SK-N-MC (cell line): ENCODE measurements at places on chromosomes 11 and 22.

- DNase-seq: no peak
These were observed 75.3 kb downstream of the BCR start for GRCh38 chr22:23255506-23256170.

- no peak for DNase-seq
These were observed 45.1 kb upstream of the ELF5 start for GRCh38 chr11:34558673-34559072.

DNA sequence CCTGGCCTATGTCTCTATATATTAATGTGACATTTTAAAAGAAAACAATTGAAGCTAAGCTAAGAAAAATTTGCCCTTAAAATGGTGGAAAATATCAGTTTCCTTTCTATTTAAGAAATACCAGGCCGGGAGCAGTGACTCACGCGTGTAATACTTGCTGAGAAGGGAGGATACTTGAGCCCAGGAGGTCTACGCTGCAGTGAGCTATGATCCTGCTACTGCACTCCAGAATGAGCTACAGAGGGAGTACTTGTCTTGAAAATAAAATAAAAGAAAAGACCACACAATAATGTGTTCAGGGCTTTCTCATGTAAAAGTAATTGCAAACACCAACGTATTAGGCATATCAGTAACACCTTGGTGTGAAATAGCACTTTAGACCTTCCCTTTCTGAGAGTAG lies 1.4 kb upstream of the PRSS23 start:
- DNase-seq: no peak

DNA sequence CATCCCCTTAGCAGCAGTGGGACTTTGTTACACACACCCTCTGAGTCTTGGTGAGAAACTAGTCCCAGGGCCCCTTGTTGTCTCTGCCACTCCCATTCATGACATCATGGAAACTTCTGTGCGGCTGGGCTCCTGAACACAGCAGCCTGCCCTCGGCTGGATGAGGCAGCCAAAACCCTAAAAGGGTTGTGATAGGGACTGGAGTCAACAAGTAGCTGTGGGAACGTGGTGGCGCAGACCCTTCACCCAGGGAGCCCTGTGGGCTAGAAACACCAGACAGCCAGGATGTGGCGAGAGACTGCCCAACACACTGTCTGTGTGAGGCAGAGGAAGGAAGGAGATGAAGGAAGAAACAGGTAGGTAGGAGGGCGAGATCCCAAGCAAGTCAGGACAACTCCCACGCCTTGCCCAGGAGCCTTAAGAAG lies 3.9 kb downstream of the CD3D start:
- DNase-seq: no peak

GRCh38 chr11:26632691-26633159 lies 60.7 kb upstream of the MUC15 start:
- DNase-seq: no peak

- DNase-seq: no peak
These were observed 73.3 kb downstream of the FAM76B start for GRCh38 chr11:95716266-95716665.

- no peak for DNase-seq
These were observed 308.3 kb upstream of the NCAM1 start for GRCh38 chr11:112652786-112653390.

DNA sequence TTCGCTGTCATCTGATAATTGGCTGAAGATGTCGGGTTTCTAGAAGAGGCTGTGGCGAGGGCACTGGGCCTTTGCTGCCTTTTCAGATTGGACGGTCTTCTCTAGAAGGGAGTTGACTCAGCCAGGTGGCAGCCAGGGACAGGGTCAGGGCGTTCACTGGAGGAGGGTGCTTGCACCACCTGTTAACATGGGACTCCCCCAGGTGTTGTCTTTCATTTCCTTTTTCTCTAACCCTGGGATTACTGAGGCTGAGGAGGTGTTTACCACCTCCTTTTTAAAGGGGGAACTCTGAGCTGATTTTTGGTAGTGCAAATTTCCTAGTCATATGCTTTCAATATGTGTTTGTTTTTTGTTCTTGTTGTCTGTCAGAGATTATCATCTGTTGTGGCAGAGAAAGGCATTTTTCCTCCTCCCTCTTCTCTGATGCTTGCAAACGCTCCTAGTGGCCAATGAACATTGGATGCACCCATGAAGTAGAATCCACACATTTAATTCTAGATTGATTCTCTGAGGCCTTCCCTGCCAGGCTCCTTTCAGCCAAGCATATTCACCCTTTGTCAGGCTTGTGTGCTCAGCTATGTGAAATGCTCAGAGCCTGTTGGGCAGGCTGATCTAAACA lies 54.1 kb downstream of the LDLRAD3 start:
- DNase-seq: no peak

DNA sequence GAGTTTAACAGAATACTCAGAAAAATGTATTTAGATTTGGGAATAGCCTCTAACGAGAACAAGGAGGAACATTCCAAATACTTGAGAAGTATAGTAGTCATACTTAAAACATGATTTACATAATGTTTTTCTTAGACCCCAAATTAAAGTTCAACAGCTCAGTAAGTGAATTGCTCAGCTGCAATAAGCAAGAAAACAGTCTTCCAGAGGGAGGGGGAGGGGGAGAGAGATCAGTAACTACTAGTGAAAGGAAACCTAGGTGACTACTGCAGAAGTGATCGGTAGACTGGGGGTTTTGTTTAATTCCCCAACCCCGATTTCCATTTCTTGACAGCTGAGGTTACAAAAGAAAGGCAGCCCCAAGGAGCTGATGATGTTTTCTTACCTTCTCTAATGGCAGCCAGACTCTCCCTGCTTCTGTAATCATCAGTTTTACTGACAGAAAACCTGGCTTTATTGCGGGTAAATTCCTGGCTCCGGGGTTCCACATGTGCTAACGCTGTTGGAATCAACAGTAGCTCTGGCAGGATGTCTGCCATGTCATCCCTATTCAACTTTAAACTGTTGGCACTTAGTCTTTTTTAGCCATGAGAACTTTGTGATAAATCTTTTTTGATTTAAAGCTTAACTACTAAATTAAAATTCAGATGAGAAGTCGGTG lies 82.4 kb upstream of the BIRC3 start:
- DNase-seq: no peak

DNA sequence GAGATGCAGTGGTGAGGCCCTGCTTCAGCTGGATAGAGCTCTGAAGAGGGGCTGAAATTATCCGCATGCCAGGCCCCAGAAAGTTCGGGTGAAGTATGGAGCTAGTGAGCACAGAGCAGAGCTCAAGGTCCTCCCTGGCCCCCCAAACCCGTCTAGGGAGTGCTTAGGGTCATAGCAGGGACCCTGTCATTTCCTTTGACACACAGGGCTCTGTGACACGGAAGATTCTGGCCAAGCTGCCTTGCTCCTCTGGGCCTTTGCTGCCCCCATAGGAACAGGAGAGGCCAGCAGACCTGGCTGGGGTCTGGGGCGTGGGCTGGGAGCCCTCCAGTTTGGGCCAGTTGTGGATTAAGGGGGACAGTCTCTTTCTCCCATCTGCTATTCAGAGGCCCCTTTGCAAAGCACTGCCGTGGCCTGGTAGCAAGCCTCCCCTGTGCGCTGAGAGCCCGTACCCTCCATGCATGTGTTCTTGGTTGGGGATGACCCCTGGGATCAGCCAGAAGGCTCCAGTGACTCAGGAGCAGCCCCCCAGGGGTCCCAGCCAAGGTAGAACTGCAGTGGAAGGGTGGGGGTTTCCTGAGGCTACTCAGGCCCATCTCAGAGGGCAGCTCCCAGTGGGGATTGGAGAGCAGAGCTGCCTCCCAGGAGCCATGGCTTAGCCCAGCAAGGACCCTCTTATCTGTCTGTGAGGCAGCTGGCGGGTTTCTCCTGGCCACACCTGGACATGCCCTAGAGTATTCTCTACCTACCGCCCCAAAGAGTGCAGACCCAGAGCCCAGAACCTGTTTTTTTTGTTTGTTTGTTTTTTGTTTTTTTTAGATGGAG lies 42.3 kb downstream of the RNF141 start:
- no peak for DNase-seq

- DNase-seq: no peak
These were observed 34.4 kb upstream of the CALCB start for GRCh38 chr11:15038963-15039362.

GRCh38 chr22:17724241-17724640 lies 50.0 kb downstream of the BID start:
- no peak for DNase-seq

DNA sequence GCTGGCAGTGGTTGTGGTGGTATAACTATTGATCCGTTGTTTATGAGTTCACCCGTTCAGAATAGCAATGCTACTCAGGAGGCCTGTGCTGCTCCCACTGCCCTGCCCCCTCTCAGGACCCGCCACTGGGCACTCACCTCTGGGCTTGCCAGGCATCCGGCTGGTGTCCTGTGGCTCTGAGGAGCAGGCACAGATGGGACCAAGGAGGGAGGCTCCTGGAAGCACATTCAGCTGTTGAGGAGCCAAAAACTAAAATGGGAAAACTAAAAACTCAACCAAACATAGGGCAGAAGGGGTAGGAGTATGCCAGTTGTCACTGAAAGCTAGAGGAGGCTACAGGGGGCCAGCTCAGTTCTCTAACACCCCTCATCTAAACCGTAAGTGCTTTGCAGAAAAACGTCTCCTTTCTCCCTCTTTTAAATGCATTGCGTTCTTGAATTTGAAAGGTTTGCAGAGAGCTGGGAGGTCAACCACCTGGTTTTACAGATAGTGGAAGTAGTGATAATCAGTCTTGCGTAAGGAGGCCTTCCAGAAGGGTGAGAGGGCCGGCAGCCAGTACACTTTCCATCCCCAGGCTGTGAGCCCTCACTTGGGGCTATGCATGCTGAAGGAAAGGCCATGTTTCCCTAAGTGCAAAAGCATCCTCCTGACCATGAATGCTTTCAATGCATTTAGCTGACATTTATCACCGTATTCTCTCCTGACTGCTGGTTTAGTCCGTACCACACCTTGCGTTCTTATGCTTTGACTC lies 547.4 kb downstream of the NTM start:
- DNase-seq: no peak

DNA sequence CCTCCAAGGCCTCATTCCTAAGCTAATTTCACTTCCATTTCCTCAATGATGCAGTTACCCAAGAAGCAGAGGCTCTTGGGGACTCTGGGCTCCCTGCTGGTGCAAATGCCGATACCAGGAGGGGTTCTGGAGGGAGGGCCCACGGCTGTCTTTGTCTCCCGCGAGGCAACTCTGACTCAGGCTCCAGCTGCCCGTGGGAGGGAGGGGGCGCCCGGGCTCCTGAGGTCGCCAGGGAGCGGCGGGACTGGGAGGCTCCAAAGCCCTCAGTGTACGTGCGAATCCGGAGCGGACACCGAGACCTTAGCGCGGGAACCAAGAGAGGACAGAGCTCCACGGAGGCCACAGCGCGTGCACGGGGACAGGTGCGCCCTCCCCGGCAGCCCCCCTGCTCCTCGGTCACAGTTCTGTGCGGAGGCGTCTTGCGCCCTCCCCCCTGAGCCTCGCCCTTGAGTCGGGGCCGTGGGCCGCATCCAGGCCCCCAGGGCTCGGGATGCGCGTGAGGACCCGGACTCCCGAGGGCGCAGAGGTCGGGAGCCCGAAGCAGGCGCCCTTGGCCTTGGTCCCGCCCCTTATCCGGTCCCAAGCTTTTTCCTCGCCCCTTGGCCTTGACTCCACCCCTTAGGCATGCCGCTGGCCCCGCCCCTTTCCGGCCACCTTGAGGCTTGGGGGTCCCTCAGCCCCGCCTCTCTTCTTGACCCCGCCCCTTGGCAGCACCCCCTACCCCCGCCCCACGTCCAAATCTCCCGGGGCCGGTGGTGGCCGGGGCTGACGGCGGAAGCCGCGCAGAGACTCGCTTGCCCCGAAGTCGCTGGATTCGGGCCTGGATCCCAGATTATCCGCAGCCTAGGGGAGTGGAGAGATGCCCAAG lies 4.7 kb upstream of the SHISA8 start:
- no peak for DNase-seq

GRCh38 chr11:86801364-86801763 lies 1.0 kb downstream of the PRSS23 start:
- DNase-seq: no peak

GRCh38 chr11:126817096-126817495 lies 183.5 kb downstream of the KIRREL3 start:
- DNase-seq: no peak

- no peak for DNase-seq
These were observed 250.2 kb downstream of the SWAP70 start for GRCh38 chr11:9914064-9914463.

GRCh38 chr11:128802358-128802981 lies 64.6 kb downstream of the KCNJ1 start:
- no peak for DNase-seq

- DNase-seq: no peak
These were observed 6.7 kb downstream of the DDI1 start for GRCh38 chr11:104043142-104043541.

GRCh38 chr22:19109198-19110063 lies 12.8 kb downstream of the DGCR2 start:
- no peak for DNase-seq

GRCh38 chr22:44975427-44976262 lies 34.2 kb downstream of the PHF21B start:
- peak; percentile 26 for DNase-seq

DNA sequence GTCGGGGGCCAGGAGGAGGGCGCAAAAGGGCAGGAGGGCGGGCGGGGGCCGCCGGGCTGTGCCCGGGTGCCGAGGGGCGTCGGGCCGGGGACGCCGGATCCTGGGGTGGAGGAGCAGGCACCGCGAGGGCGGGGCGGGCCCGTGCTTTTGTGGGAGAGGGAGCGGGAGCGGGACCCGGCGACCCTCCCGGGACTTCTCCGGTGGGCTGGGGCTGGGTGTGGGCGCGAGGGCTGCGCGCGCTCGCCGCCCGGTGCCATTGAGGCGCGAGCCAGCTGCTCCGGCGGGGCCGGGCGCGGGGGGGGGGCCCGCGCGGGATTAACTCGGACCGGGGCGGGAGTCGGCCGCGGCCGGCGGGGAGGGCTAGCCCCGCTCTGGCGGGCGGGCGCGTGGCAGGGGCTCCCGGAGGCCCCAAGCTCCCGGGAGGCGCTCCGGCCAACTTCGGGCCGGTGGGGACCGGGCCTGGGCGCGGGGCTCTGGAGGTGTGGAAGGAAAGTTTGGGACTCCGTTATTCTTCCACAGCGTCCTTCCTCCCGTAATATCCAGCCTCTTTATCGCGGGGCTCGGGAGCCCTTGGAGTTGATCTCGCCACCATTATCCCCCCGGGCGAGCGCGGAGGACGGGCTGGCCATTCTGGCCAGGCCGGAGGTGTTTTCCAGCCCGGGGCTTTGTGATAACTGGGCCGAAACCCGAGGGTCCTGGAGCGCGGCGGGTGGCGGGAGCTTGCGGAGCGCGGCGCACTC lies 936 bp downstream of the CECR2 start:
- DNase-seq: no peak

GRCh38 chr11:117187007-117187406 lies 8.5 kb downstream of the SIDT2 start:
- DNase-seq: no peak
